Frontal cortex (tissue), 4 donors: ENCODE measurements at places on chromosomes 6 and 20. TPM values are rescaled to one million over a fixed set of nuclear protein-coding genes. Genes with fewer than 3 reads are reported as not detected.

GRCh38 chr6:16331384-16332174 is 93.2 kb downstream of the GMPR start:
- peak; percentile 73 for DNase-seq

- DNase-seq, result peak; percentile 26
Observed at GRCh38 chr6:70413992-70414494, 735 bp downstream of the FAM135A start.

DNA sequence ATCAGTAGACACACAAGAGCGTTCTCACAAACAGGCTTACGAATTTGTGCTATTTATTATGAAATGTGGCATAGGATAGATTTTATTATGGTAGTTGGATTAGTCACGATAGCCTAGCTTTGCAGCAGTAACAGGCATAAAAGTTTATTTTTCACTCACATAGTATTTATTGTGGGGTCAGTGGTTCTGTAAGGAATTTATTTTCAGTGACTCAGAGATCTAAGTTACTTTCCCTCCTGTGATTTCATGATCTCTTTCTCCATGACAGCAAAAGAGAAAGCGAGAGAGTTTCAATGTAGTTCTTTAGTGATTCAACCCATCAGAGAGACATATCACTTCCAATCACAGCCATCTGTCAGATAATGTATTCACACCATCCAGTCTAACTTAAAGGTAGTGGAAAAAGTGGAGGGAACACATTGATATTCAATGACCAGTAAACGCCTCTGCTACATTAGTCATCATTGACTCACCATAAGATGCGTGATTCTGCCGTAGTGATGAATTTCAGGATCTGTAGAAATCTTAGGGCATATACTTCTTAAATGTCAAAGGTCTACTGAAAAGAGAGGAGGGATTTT is 605.5 kb downstream of the HDGFL1 start:
- DNase-seq, result no peak

The GLP1R gene
- 0.41 TPM for total RNA-seq

DNA sequence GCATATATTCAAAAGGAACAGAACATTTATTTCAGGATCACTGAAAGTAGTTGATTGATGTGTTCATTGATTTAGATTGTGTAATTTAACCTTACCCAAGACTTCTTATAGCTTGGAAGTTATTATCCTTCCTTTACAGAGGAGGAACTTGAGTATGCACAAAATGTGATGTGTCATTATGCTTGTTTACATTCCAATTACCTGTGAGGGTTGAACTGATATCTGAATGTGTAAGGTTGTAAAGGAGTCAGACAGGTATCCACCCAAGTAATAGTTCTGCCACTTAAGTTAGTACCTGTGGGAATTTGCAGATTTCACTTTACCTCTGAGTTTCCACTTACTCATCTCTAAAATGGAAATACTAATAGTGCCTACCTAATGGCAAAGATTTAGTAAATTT is 668.2 kb downstream of the DOK5 start:
- no peak for DNase-seq

The TCP1 gene
- 378 TPM for total RNA-seq

- DNase-seq, result no peak
Observed at GRCh38 chr20:23335521-23335920, 15.1 kb upstream of the NXT1 start.

The KIF6 gene
- 1.2 TPM for total RNA-seq
